Tibial nerve (tissue), 4 donors: ENCODE measurements at places on chromosomes 12 and 14. TPM values are rescaled to one million over a fixed set of nuclear protein-coding genes. Genes with fewer than 3 reads are reported as not detected.

SIX6 gene
- total RNA-seq, result not detected

GRCh38 chr14:36057452-36058116 is 118.9 kb downstream of the PTCSC3 start:
- DNase-seq, result no peak

- DNase-seq, result no peak
Observed at GRCh38 chr12:64669270-64669842, 59.1 kb downstream of the RASSF3 start.

ZDHHC22 gene
- total RNA-seq, result not detected

DNA sequence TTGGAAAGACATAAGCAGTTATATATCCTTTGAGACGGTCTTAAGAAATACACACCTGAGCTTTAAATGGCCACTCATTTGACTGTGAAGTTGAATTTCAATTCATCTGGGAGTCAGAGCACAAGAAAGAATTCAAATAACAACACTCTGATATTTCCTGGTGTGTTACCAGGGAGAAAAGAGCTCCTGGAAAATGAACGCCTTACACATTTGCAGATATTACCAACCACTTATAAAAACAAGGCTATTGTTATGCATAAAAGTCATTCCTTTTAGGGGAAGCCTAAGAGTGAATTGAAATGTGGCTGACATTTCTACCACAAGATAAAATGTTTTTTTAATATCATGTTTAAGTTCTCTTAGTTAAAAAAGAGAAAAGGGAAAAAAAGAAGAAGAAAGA is 229.2 kb upstream of the PLEKHG7 start:
- no peak for DNase-seq

ZNF385A gene
- 14.4 TPM for total RNA-seq

- DNase-seq, result no peak
Observed at GRCh38 chr12:32285489-32285888, 113.9 kb upstream of the FGD4 start.
